HuH-7 (cell line): ENCODE measurements at places on chromosomes 12 and 14.

DNA sequence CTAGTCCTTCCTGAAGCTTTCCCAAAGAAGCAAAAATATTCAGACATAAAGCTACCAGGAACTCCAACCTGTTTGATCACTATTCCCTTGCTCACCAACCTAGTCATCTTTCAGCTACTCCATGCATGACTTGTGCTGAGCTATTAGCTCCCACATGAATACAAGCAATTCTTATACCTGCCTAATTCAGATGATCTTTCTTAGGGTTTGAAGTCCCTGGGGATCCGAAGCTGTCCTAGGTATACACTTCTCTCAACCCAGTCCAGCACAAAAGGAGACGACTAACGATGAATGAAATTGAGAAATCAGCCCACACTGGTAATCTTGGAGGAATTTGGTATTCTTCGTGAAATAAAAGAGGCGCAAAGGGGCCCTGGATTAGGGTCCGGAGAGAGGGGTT lies 631 bp upstream of the PTGR2 start:
- DNase-seq: no peak

DNA sequence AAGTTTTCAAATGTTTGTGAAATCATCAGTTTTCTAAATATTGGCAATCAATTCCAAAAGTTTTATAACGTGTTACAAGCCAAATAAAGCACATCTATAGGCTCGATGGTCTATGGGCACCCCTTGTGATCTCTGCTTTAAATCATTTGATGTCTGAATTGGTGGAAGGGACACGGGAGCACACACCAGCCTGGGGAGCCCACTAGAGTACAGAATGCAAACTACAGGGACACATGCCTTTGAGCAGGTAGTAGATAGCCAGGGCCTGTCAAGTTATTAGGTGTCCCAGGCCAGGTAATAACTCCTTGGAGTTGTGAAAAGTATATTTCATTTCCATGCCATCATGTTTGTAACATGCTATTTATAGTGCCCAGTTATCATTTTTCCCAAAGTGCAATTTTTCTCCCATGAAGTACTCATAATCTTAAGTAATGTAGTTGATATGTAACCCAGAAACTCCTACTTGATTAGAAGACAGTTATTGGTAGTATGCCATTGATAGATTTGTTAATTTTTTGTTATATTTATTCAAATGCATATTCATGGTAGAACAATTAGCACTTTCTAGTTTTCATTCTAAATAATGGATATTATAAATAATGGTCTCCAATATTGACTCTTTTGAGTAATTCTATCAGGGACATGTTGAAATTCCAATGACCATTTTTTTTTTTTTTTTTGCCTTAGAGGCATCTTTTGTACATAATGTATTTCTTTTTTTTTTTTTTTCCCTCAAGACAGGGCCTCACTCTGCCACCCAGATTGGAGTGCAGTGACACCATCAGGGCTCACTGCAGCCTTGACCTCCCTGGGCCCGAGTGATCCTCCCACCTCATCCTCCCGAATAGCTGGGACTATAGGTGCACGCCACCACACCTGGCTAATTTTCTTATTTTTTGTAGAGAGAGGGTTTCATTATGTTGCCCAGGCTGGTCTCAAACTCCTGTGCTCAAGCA lies 96.9 kb upstream of the FGD4 start:
- DNase-seq: peak; percentile 64

DNA sequence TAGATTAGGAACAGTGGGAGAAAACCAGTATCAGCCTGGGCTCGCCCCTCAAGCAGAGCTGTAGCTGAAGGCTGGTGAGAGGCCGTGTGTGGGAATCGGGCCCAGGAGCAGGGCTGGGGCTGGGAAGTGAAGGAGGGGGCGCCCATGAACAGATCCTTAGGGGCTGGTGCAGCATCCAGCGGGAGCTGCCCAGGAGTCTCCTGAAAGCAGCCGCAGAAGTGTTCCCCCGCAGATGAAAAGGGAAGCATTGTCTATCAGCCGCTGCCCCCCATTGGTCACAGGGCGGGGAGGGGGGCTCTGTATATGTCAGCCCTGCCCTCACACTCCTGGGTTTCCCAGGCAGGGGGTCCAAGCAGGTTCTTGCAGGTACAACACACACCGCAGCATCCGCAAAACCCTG lies 15.6 kb upstream of the RFLNA start:
- no peak for DNase-seq

GRCh38 chr12:121250359-121250758 lies 40.4 kb downstream of the P2RX4 start:
- DNase-seq: no peak

DNA sequence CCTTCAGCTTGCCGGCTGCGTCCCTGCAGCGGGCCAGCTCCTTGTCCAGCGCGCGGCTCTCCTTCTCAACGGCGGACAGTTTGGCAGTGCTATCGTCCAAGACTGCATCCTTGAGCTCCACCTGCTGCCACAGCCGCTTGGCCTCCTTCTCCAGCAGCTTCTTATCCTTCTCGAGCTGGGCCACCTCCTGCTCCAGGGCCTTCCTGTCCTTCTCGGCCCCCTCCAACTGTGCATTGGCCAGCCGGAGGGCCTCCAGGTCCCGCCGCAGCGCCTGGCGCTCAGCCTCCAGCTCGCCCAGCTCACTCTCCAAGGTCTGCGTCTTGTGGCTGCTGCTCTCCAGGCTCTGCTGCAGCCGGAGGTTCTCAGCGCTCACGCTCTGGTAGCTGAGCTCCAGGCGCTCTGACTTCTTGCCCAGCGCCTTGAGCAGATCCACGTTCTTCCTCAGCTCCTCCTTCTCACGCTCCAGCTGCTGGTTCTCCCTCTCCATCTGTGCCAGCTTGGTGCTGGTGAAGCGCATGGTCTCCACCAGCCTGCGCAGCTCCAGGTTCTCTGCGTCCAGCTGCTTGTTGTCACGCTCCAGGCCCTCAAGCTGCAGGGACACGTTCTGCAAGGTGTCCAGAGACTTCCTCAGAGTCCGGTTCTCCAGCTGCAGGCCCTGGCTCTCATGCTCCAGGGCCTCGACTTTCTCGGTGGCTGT lies 68.8 kb upstream of the GPR68 start:
- DNase-seq: no peak

- peak; percentile 30 for DNase-seq
Observed at GRCh38 chr14:52272375-52272774, 4.9 kb downstream of the PTGDR start.

DNA sequence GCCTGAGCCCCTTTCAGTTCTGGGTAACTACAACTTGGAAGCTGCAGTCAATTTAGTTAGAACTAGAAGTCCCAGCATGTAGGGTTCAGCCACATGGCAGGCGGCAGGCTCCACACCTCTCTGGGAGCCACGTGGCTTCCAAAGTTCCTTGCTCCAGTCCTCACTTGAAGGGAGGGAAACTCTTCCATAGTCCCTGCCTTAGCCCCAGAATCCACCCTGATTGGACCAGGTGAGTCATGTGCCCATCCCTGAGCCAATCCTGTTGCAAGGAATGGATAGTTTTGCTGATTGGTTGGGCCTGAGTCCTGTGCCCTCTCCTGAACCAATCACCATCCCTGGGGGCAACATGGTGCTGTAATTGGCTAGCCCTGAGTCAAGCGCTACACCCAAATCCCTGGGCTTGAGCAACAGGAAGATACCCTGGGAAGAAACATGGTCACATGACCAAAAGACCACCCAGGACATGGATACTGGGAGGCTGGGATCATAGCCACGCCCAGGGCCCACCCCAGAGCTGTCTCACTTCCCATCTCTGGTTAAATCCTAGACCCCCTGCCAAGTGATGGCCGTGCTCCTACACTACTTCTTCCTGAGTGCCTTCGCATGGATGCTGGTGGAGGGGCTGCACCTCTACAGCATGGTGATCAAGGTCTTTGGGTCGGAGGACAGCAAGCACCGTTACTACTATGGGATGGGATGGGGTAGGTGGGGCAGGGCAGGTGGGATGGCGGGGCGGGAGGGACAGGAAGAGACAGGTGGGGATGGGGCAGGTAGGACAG lies 154.7 kb downstream of the ADGRD1 start:
- no peak for DNase-seq

DNA sequence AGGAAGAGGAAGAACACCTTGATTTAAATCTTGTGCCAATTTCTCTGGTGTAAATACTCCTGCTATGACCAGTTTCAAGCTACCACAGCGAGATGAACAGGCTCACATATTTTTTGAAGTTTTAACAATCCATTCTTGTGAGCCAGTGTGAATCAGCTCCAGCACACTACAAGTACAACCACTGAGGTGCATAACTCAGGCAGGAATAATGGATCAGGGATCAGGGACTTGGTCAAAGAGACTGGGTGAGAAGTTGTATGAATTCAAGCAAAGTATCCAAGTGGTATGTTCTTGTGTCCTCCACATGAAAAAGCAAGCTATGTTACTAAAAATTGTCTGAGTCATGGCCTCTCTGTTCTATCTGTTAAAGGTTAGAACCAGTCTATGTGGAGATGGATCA lies 35.2 kb upstream of the KITLG start:
- DNase-seq: no peak

DNA sequence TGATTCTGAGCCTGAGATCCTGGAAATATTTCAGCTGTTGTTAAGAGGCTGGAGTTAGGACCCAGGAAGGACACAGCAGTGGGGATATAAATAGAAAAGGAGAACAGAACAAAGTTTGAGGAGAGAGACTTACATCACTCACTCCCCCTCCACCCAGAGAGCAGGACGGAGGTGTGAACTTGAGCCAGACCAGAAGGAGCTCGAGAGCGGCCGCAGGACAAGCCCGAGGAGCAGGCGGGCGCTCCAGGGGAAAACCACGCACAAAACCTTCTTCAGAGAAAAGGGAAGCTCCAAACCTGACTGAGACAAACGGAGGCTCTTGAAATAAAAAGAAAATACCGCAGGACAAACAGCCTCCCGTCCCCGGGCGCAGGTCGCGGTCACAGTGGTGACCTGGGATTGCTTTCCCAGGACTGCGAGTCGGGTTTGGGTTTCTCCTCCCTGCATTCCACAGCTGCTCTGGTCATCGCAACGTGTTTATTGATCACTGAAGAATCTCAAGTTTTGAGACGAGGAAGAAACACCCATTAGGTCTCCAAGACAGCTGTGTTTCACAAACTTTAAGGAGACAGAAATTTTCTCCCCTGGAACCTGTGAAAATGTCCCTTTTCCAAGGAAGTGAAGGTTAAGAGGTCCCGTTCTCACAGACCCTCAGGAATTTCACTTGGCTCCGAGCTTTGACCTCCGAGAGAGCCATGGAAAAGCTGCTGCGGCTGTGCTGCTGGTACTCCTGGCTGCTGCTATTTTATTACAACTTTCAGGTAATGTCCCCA lies at the start of gene ADGRD1:
TSS of gene ADGRD1 (plus strand) at position 137 of the 773 bp plus-strand sequence. CDS start at position 696, 559 bp downstream.
- peak; percentile 34 for DNase-seq

DNA sequence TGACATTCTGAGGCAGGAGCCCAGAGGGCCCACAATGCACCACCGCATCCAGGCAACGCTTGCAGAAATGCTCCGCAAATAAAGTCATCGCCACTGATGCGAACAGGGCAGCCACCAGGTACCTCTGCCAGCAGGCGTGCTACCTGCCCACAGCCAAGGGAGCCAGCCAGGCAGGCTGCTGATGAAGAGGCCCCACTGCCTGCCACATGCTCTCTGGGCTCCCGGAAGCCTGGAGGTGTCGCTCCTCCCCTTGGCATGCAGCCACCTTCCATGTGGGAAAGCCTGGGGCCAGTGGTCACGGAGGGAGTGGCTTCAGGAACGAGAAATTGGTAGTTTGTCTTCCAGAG lies 14.7 kb downstream of the GPR132 start:
- DNase-seq: no peak
